BJ (cell line): ENCODE measurements at places on chromosomes 16 and 17. TPM values are rescaled to one million over a fixed set of nuclear protein-coding genes. Genes with fewer than 3 reads are reported as not detected.

DNA sequence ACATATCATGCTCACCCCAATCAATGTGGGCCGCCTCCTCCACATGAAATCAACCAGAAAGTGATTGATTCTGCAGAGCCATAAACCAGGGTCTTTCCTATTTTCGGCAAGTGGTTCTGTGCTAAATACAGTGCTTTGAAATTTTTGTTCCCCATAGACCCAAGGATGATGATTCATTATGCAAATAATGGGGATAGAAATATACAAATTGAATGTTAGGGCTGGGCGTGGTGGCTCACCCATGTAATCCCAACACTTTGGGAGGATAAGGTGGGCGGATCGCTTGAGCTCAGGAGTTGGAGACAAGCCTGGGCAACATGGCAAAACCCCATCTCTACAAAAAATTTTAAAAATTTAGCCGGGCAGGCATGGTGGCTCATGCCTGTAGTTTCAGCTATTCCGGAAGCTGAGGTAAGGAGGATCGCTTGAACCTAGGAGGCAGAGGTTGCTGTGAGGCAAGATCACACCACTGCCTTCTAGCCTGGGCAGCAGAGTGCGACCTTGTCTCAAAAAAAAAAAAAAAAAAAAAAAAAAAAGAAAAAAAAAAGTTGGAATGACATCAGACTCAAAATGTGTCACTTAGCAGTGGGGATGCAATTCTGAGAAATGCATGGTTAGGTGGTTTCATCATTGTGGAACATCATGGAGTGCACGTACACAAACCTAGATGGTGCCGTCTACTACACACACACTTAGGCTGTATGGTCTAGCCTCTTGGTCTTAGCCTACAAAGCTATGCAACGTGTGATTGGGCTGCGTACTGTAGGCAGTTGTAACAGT lies 581.7 kb downstream of the MAF start:
- no peak for DNase-seq

The ABCA8 gene
- polyA plus RNA-seq = 0.27 and 0.45 TPM in 2 replicates

GRCh38 chr16:67917852-67918236 lies 13.8 kb downstream of the CTRL start:
- no peak for DNase-seq

DNA sequence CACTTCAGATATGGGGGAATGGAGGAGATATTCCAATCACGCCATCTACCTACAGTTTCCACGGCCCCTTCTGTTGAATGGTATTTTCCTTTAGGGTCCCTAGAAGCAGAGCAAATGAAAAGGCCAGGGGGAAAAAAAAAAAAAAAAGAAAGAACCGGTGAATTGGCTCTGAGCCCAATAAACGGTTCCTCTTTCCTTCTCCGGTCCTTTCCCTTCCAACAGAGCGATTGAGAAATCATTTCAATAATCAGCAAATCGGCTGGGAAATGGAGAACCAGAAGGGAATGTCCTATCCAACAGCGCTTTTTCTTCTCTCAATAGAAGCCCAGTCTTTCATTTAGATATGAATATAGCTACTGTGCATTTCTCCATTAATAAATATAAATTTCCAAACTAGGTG lies 26.8 kb upstream of the HOXB13 start:
- no peak for DNase-seq

- no peak for DNase-seq
Observed at GRCh38 chr16:67645397-67646121, 615 bp downstream of the CARMIL2 start.

DNA sequence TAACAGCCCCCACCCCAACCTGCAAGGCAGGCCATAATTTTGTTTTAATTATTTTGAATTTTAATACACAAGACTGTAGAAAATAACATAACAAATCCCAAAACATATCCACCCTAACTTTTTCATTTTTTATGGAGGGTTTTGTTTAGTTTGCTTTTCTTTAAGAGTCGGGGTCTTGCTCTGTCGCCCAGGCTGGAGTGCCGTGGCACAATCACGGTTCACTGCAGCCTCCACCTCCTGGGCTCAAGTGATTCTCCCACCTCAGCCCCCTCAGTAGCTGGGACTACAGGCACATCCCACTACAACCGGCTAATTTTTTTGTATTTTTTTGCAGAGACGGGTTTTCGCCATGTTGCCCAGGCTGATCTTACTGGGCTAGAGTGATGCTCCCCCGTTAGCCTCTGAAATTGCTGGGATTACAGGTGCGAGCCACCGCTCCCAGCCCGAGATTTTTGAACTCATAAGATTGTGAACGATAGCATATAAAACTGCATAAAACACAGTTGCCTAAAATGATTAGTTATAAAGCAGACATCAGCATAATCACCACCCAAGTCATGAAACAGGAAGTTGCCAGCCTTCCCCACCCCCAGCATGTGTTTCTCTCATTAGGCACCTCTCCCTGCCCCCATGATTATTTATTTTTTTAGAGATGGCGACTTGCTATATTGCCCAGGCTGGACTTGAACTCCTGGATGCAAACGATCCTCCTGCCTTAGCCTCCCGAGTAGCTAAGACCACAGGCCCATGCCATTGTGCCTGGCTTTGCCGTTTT lies 13.6 kb upstream of the DOC2B start:
- DNase-seq = no peak

DNA sequence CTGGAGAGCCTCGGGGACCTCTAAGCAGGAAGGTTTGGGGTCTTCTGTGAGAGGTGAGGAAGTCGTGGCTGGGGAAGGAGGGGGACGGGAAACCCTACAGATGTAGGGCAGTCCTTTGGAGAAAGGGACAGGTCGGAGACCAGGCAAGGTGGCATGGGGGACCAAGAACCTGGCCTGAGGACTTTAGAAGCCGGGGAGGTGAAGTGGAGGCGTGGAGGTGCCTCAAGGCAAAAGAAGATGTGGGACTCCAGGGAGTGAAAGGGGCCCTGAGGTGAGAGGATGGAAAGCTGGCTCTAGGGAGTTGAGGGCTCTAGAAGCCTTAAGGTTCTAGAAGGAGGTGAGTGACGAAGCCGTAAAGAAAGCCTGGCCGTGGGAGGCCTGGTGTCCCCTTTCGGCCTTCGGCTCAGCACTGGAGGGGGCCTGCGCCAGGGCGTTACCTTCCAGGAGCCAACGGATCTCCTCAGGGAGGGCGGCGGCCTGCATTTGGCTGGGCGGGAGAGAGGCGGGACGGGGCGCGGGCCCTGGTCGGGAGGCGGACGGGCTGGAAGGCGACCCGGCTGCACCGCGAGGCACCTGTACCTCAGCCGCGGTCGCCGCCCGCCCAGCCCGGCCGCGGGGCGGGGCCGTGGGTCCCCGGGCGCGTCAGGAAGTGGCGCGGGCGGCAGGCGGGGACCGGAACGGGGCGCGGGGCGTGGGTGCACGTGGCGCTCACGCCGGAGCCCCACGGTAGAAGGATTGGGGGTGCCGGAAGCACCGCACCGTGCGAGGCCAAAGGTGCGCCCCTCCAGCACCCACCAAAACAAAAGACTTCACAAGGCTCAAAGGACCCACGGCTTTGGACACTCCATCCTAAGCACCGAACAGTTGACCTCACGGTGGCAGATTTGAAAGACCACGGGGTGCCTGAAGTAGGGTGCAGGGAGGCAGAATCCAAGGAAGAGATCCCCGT lies at the start of gene SKAP1:
Gene SKAP1 (minus strand): TSS at position 577 of the 949 bp plus-strand sequence.
- no peak for DNase-seq

DNA sequence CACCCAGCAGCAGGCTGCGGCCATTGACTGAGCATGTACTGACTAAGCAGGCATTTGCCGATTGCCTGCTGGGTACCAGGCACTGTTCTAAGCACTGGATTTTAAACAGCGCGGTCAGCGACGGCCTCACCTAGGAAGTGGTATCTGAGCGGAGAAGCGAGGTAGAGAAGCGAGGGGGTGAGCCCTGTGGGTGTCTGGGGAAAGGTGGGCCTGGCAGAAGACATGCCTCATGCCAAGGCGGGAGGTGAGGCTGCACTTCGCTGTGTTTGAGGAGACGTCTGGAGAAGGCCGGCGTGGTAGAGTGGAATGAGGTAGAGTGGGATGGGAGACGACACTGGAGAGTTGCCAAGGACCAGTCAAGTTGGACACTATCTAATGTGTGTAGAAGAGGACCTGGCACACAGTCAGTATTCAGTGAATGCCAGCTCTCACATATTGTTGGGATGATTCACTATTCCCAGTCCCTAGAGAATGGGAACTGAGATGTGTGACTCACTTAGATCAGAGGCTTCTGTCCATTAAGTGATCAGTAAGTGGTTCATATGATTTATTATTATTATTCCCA lies 14.4 kb downstream of the SYCE1L start:
- peak; percentile 67 for DNase-seq

DNA sequence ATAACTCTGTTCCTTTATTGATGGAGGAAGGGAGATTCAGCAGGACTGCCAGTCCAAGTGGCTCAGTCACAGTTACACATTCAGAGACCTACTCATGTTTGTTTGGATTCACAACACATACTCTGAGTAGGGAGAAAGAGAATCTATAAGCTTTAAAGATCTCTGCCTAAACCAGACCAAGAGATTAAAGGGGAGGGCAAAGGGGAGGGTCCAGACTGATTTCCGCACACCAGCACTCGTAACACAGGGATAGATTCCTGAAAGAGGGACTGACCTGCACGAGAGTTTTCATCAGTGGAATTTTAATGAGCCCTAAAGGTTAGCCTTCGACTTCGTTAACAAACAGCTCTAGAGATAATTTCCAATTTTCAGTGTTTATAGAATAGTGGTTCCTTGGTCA lies 71.7 kb upstream of the PMFBP1 start:
- no peak for DNase-seq

The PPM1E gene
- 0.02 and 0.04 TPM in 2 replicates for polyA plus RNA-seq

The GNG13 gene
- polyA plus RNA-seq = not detected in 2 replicates

The TMEM204 gene
- 42.4 and 81.9 TPM in 2 replicates for polyA plus RNA-seq

- no peak for DNase-seq
Observed at GRCh38 chr16:66353055-66353454, 13.4 kb upstream of the CDH5 start.

GRCh38 chr16:86398622-86399021 lies 111.7 kb upstream of the FOXF1 start:
- DNase-seq = no peak

DNA sequence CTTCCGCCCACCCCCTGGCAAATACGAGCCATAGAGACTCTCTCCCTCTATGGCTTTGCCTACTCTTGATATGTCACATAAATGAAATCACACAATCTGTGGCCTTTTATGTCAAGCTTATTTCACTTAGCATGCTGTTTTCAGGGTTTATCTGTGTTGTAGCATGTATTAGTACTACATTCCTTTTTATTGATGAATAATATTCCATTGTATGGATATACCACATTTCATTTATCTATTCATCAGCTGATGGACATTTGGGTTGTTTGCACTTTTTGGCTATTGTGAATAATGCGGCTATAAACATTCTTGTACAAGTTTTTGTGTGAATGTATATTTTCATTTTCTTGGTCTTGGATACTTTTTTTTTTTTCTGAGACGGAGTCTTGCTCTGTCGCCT lies 37.0 kb upstream of the DHX8 start:
- DNase-seq = no peak

- DNase-seq = no peak
Observed at GRCh38 chr16:67961551-67961957, 6.9 kb downstream of the SLC12A4 start.

The BCL6B gene
- polyA plus RNA-seq = not detected in 2 replicates

The CRHR1 gene
- polyA plus RNA-seq = not detected in 2 replicates

The ABCA6 gene
- 0.22 and 0.59 TPM in 2 replicates for polyA plus RNA-seq

The UTP4 gene
- 59.2 and 60.7 TPM in 2 replicates for polyA plus RNA-seq

The EFNB3 gene
- 4.9 and 5.3 TPM in 2 replicates for polyA plus RNA-seq

DNA sequence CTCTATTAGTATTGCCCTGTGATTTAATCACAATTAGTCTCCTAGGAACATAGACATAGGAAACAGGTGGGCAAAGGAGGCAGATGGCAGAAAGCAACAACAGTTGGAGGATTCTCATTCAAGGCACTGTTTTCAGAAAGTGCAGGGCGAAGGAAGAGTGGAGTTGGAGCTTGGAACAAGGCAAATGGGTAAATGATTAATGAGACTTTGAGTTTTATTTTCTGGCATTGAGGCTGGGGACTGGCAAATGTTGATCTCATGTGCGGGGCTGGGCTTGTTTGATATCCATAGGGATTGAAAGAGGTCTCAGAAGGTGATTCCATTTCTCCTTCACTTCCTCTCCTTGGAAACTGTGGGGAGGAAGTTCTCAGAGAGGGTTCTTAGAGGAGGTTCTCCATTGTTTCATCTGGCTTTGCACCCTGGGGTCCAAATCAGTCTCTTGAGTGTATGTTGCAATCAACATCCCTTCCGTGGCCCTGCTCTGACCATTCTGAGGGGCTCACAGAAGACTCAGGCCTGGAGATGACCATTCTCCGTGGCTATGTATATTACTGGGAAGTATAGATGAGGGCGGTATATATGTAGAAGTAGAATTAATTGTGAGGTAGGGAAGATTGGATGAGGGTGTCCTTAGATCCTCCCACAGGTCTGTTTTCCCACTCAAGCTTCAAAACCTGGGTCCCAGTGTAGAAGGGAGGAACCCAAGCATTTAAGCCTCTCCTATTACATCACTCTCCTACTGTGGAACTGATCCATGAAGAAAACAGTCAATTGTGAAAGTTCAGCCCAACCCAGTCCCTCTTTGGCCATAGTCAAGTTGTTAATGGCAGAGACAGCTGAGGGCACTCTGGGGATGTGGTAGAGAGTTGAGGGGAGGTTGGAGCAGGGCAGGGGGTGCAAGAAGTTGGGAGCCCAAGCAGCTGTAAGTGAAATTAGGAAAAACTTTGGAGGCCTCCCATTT lies 36.5 kb upstream of the SRSF1 start:
- DNase-seq = no peak

The CD300LB gene
- not detected in 2 replicates for polyA plus RNA-seq

DNA sequence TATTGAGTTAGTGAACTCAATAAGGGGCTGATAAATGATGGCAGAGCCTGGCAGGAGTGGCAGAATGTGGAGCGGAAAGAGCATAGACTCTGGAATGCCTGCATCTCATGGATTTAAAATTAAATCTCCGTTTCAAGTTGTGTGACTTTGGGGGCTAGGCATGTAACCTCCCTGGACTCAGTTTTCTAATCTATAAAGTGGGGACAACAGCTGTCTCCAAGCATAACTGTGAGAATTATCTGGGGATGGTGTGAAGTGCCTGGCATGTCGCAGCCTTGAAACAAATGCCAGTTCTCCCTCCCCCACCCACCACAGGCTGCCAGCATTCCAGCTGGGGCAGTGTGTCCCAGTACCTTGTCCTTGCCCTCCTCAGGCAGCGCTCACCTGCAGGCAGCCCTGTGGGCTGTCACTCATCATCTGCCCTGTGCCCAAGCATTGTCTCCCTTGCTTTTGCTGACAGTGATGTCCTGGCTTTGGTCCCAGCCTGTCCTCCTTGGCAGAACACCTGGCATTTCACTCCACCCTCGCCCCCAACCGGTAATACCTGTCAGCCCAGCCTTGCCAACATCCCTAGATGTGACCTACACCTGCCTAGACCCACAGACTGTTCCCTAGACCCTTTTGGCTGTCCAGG lies 129.6 kb downstream of the MRM1 start:
- DNase-seq = no peak
